ENCODE measurements at places on chromosomes 16 and 17.
A peak's percentile ranks its signal among the peaks of the same experiment; 100 is the strongest.

DNA sequence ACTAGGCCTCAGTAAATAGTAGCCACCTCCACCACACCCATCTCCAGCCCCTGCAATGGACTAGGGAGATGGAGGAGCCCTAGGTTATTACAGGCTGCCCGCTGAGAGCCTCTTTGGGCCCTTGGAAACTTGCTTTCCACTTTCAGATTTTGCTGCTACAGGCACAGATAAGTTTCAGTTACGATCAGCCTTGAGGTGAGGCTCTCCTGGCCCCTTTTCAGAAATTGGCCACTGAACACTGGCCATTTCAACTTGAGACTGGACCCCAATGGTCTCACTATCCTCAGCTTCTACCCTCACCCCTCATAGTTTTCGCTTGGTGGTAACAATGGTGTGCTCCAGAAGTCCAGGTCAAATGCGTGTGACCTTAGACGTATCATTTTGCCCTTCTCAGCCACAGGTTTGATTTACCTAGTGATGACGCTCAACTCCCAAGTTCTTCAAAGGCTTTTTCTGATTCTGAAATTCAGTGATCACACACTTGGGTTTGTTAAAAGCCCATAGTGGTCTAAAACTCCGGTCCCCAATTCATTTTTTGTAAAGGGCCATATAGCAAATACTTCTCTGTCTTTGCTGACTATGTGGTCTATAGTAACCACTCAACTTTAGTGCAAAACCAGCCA lies 1.0 kb downstream of the PMM2 start:
- no peak for DNase-seq

GRCh38 chr17:63998721-63999679 lies 849 bp downstream of the PRR29 start:
- DNase-seq, result peak; percentile 71

DNA sequence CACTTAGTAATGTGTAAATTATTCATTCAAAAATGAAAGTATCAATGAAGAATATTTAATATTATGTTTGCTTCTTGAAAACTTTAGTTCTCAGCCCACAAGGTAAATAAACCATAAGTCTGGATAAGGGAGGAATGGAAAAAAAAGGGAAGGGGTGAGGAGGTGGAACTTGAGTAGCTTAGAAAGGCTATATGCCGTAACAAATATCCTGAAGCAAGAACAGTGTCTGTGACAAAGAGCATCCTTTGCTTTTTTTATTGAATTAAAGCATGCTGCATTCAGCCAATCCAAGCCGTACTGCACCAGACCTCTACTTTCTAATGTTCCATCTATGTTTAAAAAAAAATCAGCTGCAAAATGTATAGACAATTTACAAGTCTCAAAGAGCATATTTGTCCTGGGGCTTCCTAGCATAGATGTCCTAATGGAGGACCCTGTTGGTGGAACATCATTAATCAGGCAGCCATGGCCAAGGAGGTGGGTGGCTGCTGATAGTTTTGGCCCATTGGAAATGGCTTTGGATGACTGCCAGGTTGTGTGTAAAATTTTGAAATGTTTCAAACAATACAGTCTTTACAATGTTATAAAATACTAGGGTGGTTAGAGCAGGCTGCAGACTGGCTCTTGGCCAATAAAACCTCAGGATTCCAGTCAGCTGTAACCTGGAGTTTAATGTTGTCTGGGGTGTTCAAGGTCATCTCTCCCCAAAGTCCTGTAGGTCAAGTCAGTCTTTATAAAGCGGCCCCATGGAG lies 895.8 kb upstream of the SOX9 start:
- DNase-seq, result no peak

GRCh38 chr17:28041844-28042656 lies 427 bp upstream of the NLK start:
- no peak for DNase-seq

GRCh38 chr17:68455901-68456338 lies 1.4 kb downstream of the WIPI1 start:
- no peak for DNase-seq

GRCh38 chr17:64420143-64420670 lies 28.7 kb upstream of the MILR1 start:
- DNase-seq, result peak; percentile 78

DNA sequence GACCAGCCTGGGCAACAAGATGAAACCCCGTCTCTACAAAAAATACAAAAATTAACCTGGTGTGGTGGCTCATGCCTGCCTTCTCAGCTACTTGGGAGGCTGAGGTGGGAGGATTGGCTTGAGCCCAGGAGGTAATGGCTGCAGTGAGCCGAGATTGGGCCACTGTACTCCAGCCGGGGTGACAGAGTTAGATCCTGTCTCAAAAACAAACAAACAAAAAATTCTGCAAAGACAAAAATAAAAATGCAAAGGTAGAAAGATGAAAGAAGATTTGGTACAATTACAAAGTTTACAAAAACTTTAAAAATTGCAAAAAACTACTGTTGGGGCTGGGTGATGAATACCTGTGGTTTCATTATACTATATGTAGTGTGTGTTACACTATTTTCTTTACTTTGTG lies 5.5 kb upstream of the CDH1 start:
- DNase-seq, result no peak

DNA sequence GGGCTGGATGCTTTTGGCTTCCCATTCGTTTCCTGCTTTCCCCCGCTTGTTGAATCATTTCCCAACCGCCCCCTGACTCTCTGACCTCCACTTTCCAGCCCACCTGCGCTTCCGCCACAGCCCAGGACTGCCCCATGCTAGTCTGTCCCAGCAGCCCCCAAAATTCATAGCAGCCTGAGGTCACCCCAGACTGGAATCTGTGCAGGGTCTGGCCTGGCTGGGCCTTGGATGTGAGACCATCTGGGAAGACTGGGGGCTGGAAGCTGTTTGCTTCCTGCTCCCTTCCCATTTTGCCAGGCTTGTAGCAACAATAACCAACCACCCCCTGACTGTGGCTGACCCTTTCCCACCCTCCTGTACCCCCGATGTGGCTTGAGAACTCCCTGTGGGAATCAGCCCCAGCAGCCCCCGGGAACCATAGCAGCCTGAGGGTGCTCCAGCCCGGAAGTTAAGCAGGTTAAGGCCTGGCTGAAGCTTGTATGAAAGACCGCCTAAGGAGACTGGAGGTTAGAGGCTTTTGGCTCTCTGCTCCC lies 2290.8 kb downstream of the TP53TG3F start:
- DNase-seq, result no peak

- DNase-seq, result no peak
Measured at GRCh38 chr17:7262935-7263800, 890 bp upstream of the CLDN7 start.

- no peak for DNase-seq
Measured at GRCh38 chr17:52170963-52171572, 12.6 kb upstream of the CA10 start.

- DNase-seq, result no peak
Measured at GRCh38 chr16:17364319-17365210, 106.2 kb downstream of the XYLT1 start.

DNA sequence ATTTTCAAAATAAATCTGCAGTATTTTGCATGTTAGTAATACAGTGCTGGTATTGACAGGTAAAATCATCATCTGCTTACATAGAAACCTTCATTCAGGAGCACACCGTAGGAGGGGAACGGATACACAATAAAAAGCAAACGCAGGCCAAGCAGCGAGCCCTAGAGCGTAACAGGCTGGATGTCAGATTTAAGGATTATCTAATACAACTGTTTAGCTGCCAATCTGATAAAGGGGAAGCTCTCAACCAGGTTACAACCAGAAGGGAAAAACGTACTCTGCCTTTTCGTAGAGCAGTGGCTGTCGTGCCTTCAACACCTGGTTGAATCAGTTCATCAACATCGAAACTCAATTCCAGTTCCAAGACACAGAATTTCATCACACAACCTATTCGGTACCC lies 16.4 kb upstream of the CUEDC1 start:
- peak; percentile 22 for DNase-seq

- no peak for DNase-seq
Measured at GRCh38 chr16:89144681-89145080, 26.9 kb upstream of the CDH15 start.

GRCh38 chr17:36816907-36817288 lies 120.4 kb upstream of the LHX1 start:
- DNase-seq, result no peak

DNA sequence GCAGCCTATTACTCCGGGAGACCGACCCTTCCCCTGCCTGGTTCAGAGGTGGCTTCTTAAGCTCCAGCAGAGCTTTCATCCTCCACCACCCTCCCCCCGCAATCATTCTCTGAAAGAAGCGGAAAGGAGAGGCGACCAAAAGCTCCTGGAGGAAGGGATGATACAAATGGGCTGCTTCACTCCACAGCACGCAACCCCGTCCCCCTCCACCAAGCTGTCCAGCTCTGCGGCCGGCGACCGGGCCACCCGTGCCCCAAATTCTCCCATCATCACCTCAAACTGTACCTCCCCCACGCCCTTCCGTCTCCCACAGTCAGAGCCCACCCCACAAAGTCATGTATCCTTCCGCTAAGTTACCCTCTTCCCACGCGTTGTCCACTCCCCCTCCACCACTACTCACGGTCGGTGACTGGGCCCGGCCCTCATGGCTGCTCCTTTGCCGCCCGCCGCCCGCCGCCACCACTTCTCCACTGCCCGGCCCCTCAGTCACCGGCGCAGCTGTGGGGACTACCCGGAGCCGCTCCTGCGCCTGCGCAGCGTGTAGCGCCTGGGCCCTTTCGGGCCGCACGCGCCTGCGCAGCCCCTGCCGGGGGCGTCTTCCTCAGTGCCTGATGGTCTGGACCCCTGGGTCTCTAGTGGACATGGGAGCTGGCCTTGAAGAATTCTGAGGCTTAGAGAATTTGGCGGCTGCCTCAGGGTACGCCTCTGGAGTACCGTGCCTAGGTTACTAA lies at the start of gene FAM222B:
TSS of gene FAM222B (minus strand) at position 509 of the 731 bp plus-strand sequence. CDS start 76,123 bp downstream, outside the sequence.
- DNase-seq, result peak; percentile 92

DNA sequence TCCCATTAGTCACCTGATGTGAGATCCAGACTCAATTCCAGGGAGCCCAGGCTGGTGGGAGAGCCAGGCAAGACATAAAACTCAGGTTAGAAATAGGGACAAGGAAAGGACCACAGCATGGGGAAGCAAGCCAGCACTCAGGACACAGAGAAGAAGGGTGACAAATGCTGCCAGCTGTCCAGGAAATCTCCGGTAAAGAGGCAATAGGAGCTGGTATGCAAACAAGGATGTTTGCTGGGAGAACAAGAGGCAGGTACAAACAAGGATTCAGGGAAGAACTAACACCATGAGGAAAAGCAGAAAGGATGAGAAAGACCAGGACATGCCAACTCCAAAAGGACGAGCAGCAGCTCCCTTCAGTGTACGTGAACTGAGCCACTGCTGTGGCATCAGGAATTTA lies 10.2 kb upstream of the TXNDC11 start:
- no peak for DNase-seq

DNA sequence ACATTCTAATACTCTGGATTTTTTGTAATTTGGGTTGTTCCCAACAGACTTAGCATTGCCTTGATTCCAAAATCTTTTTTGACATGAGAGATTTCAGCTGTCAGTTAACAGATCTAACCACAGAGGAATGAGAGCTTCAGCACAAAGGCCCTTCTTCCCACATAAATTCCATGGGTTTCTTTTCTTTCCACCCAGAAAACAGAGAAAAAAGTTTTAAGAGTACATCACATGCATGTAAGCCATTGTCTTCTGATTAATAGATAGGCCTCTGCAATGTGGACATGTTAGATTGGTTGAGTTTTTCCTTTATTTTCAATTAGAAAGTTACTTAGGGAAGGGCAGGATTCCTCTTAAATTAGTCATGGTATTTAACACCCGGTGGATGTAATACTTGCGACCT lies 939 bp downstream of the MYH8 start:
- no peak for DNase-seq

DNA sequence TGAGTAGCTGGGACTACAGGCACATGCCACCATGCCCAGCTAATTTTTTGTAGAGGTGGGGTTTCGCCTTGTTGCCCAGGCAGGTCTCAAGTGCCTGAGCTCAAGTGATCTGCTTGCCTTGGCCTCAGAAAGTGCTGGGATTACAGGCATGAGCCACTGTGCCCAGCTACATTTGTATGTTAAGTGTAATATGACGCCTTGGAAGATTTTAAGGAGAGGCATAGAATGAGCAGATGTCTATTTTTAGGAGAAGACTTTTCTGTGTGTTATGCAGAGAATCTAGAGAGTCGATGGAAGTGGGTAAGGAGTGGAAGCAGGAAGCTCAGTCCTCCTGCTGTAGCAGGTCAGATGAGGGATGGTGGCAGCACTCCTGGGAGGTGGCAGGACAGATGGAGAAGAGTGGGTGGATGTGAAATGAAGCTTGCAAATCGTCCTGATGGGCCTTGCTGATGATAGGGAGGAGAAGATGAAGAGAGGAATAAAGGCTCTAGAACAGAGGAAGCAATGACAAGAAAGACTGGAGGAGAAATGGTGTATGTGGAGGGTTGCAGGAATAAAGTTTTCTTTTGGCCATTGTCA lies 125.3 kb downstream of the SHISA6 start:
- DNase-seq, result no peak

DNA sequence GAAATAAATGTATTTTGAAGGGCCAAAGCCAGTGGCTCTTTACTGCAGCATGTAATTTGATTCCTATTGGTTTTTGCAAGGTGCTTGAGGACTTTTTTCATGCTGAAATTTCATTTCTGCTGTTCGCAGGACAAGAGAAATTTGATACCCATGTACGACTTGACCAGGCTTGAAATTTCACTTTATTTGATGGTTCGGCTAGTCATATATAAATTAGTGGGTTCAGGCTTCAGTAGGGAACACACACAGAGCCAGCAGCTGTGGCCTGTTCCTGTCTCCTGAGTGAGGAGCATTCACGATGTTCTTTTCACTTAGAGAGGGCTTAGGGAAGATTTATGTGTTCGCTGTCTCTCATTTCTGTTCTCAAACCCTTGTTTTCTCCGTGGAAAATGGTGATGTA lies 258.4 kb upstream of the CACNG5 start:
- DNase-seq, result no peak

GRCh38 chr16:71794943-71795342 lies 13.7 kb downstream of the AP1G1 start:
- no peak for DNase-seq

GRCh38 chr17:59669944-59670343 lies 37.3 kb downstream of the PTRH2 start:
- DNase-seq, result no peak

DNA sequence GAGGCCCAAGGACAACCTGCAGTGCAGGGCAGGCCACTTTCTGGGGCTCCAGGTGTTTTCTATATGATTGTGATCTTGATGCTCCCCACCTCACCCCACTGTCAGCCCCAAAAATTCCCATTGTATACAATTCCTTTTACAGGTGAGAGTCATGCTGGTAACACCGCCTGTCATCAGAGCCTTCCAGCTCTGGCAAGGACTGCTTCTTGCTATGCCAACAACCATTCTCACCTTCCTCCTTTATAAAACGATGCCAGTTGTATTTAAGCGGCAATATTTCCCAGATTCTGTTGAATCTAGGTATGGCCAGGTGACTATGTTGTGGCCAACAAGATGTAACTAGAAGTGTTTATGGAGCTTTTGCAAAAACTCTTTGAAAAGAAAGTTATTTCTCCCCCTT lies 30.4 kb upstream of the CALB2 start:
- DNase-seq, result no peak

DNA sequence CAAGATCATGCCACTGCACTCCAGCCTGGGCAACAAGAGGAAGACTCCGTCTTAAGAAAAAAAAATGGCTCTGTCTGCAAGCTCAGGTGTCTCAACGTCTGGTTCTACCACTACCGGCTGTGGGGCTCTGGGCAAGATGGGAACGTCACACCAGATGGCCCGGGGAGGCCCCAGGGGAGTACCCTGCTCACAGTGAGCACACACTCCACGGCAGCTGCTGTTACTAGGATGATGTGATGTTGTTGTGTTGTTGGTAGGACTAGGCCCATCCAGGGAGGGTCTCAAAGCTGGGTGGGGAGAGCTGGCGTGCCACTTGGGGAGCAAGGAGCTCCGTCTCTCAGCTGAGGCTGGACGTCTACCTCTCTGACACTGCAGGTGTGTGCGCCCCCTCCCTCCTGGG lies 9.4 kb upstream of the NPTX1 start:
- no peak for DNase-seq

- DNase-seq, result peak; percentile 78
Measured at GRCh38 chr16:53549970-53550690, 47.1 kb upstream of the AKTIP start.
